ENCODE measurements at places on chromosomes 6 and 20.

- DNase-seq: no peak
These were observed 11.1 kb downstream of the PPIL4 start for GRCh38 chr6:149534742-149535141.

DNA sequence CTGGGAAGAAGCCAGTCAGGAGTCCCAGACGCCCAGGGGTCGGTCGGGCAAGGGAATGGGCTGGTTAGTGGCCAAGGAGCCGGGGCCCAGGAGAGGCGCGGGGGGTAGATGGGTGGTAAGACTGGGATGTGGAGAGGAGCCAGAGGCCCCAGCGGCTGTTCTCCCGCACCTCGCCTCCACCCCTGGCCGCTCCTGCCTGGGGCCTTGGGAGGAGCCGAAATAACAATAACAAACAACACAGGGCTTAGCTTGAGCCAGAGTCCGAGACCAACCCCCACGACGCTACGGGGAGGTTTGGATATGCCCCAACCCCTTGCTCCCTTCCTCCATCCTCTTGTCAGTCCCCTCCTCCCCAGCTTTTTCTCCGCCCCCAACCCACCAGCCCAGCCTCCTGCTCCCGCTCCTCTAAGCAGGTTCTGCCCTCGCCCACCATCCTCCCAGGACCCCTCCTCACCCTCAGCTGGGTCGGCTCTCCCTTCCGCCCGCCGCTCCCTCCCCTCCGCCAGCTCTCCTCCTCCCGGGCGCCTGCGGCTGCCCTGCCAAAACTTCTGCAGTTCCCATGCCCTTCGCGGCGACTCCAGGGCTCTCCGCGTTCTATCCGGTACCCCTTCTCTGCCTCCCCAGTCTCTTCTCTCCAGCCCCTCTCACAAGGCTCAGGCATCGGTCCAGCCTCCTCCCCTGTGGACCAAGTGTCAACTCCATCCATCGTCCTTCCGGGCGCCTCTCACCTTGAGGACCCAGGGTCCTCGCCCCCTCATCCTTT, 1.1 kb downstream of the RNF39 start:
- DNase-seq: no peak

- no peak for DNase-seq
These were observed 230.3 kb downstream of the IBTK start for GRCh38 chr6:82017288-82017687.

GRCh38 chr6:110353457-110354001, 4.6 kb downstream of the METTL24 start:
- DNase-seq: no peak
